ENCODE measurements at places on chromosomes 11 and 22.
A peak's percentile ranks its signal among the peaks of the same experiment; 100 is the strongest.

- no peak for DNase-seq
Measured at GRCh38 chr11:125394296-125394695, 101.8 kb downstream of the FEZ1 start.

DNA sequence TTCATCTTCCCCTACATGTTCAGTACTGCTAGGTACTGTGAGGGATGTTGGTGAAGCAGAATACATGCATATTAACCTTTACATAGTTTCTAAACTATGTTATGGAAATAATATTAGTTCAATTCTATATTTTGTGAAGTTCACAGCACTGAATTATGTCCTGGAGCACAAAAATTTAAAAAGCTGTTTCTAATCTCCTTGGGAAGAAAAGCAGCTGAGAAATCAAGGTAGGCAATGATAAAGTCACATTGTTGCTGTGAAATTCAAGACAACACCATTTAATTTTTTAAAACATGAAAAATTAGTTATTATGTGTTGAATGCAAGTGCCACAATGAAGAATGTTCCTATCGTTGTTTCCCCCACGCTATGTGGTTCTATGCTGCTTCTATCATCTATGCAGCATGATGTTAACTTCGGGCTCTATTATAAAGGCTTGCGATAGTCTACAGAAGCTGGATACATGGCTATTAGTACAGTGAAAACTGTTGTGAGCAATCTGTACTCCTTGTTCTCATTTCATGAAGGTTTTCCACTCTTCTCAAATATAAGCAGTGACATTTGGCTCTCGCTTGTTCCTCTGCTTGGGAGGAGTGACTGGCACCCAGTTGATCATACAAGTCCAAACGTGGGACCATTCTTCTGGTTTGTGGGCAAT lies 164.3 kb downstream of the AASDHPPT start:
- no peak for DNase-seq

DNA sequence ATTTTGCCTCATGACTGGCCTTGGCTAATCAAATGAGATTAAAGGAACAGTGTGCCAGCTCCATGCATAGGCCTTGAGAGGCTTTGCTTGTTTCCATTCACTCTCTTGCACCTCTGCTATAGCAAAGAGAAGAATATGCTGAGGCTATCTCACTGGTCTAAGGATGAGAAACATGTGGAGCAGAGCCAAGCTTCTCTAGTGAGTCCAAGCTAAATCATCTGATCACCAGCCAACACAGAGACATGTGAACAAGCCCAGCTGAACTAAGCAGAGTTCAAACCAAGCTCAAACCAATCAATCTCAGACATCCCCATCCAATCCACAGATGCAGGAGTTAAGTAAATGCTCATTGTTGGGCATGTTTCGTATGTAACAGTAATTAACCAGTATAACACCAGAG lies 69.4 kb upstream of the API5 start:
- no peak for DNase-seq

GRCh38 chr11:66479394-66480116 lies 679 bp upstream of the DPP3 start:
- DNase-seq, result no peak

- no peak for DNase-seq
Measured at GRCh38 chr22:47588578-47588960, 826.1 kb downstream of the TBC1D22A start.

- peak; percentile 25 for DNase-seq
Measured at GRCh38 chr11:47768101-47768612, 1.0 kb upstream of the FNBP4 start.

- DNase-seq, result no peak
Measured at GRCh38 chr11:103832762-103833161, 203.7 kb upstream of the DDI1 start.

- DNase-seq, result no peak
Measured at GRCh38 chr11:70389201-70389600, 9.1 kb upstream of the CTTN start.

DNA sequence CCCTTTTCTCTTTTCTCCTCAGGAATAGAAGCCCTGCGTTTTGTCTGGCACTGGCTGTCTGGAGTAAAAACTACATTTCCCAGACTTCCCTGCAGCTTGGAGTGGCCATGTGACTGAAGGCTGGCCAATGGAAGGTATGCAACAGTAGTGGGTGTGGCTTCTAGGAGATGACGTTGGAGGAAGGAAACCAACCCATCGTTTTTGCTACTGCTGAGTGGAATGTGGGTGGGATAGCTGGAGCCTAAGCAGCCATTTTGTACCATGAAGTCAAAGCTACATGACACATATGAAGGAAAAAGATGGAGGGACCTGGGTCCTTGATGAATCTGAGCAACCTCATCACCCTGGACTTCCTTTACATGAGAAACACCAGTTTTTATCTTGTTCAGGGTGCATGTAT lies 19.6 kb downstream of the FGF3 start:
- no peak for DNase-seq

DNA sequence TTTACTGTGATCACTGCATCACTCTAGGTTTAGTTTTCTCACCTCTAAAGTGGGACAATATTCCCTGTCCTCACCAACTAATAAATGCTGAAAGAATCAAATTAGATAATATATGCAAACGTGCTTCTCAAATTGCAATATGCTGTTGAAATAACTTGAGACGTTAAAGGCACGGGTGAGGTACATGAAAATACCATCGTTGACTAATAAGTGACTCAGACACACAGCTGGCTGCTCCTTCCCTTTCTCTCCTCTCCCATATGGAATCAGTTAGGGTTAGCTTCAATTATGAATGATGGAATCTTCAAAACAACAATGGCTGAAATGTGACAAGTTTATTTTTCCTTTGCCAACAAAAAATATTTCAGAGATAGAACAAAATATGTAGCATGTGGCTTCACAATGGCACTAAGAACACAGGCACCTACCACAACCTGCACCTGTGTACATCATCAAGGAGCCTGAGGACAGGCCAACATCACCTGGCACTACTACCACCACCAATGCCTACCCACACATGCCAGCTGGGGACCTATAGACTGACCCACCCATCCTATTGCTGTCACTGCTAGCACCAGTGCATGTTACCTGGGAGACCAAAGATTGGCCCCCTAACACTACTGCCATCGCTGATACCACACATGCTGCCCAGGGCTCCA lies 13.7 kb downstream of the GDPD4 start:
- no peak for DNase-seq

DNA sequence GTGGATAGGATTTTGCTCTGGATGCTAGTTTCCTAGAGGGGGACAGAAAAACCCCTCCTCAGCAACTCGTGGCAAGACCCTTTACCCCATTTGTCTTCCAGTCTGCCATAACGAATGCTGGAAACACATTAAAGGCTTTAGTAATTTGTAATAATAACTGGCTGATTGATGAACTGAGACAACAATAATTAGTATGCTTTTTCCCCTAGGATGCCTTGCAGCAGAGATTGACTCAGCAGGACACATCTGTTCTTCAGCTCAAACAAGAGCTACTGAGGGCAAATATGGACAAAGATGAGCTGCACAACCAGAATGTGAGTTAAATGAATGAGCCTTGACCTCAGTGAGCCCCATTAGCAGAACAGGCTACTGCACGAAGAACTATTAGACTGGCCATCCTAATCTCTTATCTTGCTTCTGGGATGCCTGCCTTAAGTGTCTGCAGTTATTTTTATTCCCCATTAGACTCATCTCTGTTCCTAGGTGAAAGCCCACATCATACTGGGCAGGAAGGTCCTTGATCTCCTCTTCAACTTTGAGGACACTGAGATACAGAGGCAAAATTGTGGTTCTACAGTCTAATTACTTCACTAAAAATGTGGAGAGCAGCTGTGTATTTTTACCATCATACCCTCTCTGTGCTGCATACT lies 32.9 kb upstream of the DLAT start:
- DNase-seq, result no peak

Measured in CD4-positive, alpha-beta T cell treated with Interleukin-1 beta for 1 hour (primary cell).